ENCODE measurements at places on chromosomes 1 and 21.

DNA sequence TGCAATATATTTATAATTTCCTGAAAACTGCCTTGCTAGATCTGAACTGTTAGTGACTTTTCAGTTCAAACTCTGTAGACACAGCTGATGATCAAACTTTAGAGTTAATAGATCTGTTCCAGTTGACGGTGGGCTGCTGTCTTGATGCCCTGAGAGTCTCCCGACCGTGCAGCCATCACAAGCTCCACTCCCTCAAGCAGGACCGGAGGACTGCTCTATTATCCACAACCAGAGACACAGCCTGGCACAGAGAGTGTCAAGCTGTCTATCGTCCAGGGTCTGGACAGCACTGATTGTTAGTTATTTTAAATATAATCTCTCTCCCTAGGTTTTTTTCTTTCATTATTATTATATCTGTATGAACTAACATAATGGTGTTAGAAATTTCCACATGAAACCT, 8.0 kb downstream of the CHODL start:
- no peaks in the 10 kb centered on the region for H3K4me1 ChIP-seq
- no peak overlapping the region for H3K27ac ChIP-seq
- no peaks in the 10 kb centered on the region for H3K27me3 ChIP-seq
- no peak for DNase-seq

GRCh38 chr1:83024251-83024767, 974.6 kb downstream of the TTLL7 start:
- no peaks in the 10 kb centered on the region for H3K27me3 ChIP-seq
- no peak for DNase-seq
- no peak overlapping the region for H3K27ac ChIP-seq
- no peak overlapping the region for H3K4me3 ChIP-seq
- no peaks in the 10 kb centered on the region for H3K36me3 ChIP-seq

- DNase-seq, result peak; percentile 75
- peaks cover 17% of the 10 kb centered on the region for H3K4me1 ChIP-seq
- H3K4me3 ChIP-seq, result no peak overlapping the region
These were observed 11.0 kb upstream of the TNFRSF8 start for GRCh38 chr1:12052008-12052573.

DNA sequence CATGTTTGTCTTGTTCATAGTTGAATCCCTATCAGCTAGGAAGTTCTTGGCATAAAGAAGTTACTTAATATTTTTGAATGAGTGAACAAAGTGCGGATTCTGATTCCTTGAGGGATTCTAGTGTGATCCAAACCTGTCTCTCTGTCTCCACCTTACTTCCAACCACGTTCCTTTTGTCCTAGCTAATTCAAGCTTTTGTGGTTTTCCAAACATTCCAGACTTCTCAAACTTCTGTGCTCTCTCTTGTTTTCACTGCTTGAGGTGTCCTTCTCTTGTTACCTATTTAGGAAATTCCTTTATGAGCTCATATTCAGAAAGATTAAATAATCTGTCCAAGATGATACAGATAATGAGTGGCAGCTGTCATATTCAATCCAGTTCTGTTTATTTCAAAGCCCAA, 353.2 kb downstream of the PTBP2 start:
- no peak for DNase-seq
- H3K27ac ChIP-seq, result no peak overlapping the region
- H3K4me1 ChIP-seq, result no peaks in the 10 kb centered on the region
- H3K27me3 ChIP-seq, result no peaks in the 10 kb centered on the region
- H3K36me3 ChIP-seq, result no peaks in the 10 kb centered on the region
- no peak overlapping the region for H3K4me3 ChIP-seq

GRCh38 chr1:212030936-212031528, 4.3 kb downstream of the INTS7 start:
- no peaks in the 10 kb centered on the region for H3K27me3 ChIP-seq
- H3K4me1 ChIP-seq, result peaks cover 4% of the 10 kb centered on the region
- H3K4me3 ChIP-seq, result no peak overlapping the region
- no peak for DNase-seq
- H3K27ac ChIP-seq, result no peak overlapping the region
- no peaks in the 10 kb centered on the region for H3K36me3 ChIP-seq

DNA sequence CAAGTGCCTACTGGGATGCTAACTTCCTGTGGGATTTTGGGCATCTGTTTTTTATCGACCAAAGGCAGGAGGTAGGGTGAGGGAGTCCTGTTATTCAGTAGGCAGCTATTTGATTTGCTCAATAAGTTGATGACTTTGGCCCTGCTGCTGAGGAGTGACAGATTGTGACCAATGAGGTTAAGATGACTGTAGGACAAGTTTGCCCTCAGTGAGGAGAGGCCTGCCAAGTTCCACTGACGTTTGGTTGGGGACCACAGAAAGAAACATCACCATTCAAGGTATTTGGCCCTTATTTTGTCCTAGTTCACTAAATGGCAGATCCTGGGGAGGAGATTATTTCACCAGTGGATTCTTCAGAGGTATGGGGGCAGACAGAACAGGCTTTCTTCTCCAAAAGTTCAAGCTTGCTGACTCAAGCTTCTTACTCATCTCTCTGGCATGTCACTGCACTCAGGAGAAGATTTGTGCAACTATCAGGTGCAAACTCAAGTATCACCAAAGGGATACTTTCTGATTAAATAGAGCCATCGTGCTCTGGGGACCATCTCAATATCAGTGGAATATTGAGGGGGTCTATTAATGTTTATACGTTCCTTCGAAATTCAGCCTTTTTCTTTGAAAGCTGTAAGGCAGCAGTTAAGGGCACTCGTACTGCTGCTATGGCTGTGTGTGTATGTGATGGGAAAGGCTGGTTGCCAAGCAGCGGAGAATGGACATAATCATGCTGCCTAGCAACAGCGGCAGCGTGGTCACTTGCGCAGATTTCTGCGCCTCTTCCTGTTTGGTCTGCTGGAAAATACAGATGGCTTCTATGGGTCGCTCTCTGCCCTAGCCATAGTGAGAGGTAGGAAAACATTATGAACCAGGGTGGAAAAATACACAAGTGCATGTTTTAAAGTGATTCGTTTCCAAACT, 78.7 kb downstream of the PBX1 start:
- peak overlapping the region; percentile 95 for H3K27ac ChIP-seq
- H3K4me3 ChIP-seq, result peak overlapping the region; percentile 22
- no peak for DNase-seq

GRCh38 chr1:6801966-6802365, 16.7 kb downstream of the CAMTA1 start:
- no peak for DNase-seq
- H3K27ac ChIP-seq, result peak overlapping the region; percentile 31
- H3K36me3 ChIP-seq, result no peaks in the 10 kb centered on the region

DNA sequence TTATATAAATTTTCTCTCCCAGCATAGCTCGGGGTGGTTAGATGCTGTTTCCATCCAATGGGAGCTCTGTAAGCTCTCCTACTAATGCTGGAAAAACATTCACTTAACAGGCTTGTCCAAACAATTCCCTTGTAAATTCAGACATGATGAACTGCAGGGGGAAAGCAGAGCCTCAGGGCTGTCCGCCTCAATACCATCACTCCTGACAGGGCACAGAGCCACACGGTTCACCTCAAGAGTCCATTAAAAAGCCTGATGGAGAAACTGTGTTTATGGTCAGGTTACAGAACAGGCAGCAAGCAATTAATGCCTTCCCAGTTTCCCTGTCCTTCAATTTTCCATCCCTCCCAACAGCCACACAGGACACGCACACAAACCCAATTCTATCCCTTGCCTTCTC, 171.0 kb downstream of the BRINP2 start:
- no peak overlapping the region for H3K27ac ChIP-seq
- H3K36me3 ChIP-seq, result no peaks in the 10 kb centered on the region
- no peak for DNase-seq
- no peaks in the 10 kb centered on the region for H3K27me3 ChIP-seq
- H3K4me3 ChIP-seq, result no peak overlapping the region

DNA sequence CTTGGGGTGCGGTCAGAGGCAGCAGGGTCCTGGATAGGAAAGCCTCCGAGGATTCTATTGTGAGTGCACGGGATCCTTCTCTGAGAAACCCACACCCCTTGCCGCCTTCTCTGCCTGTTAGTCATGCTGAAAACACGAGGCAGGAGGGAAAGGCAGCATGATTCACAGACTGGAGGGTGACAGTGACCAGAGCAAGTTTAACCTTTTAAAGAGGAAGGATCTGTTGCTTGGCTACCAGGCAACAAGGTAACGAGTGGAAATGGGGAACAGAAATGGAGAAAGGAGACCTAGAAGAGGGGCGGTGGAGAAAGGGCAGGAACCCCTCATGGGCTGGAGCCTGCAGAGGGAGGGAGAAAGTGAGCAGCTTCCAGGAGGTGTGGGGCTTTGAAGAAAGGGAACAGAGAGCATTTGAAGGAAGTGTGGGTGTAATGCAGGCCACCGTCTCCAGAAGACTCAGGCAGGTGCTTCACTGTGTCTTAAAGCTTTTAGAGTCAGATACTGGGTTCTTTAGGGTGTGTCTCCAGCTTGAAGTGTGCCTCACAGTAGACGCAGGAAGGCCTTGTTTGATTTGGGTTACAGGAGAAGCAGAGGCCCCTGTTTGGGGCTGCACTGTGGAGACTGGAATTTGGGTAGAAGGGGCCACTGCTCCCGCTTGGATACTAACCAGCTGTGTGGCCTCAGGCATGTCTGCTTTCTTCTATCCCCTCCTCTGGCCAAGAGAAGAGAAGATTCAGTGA, 19.1 kb downstream of the OPTC start:
- H3K27me3 ChIP-seq, result no peaks in the 10 kb centered on the region
- H3K4me3 ChIP-seq, result no peak overlapping the region
- H3K4me1 ChIP-seq, result peaks cover 7% of the 10 kb centered on the region

- no peaks in the 10 kb centered on the region for H3K27me3 ChIP-seq
- H3K36me3 ChIP-seq, result peaks cover 5% of the 10 kb centered on the region
- H3K4me1 ChIP-seq, result peaks cover 12% of the 10 kb centered on the region
- no peak overlapping the region for H3K4me3 ChIP-seq
- peak overlapping the region; percentile 79 for H3K27ac ChIP-seq
These were observed 30.4 kb downstream of the IFNGR2 start for GRCh38 chr21:33433425-33434114.

GRCh38 chr1:21174654-21175323, 1.9 kb downstream of the EIF4G3 start:
- no peak for DNase-seq
- H3K27me3 ChIP-seq, result no peaks in the 10 kb centered on the region
- peak overlapping the region; percentile 85 for H3K27ac ChIP-seq
- H3K4me1 ChIP-seq, result peaks cover 30% of the 10 kb centered on the region
- H3K4me3 ChIP-seq, result peak overlapping the region; percentile 98
- peaks cover 7% of the 10 kb centered on the region for H3K36me3 ChIP-seq

- H3K27ac ChIP-seq, result peak overlapping the region; percentile 85
- peaks cover 45% of the 10 kb centered on the region for H3K4me1 ChIP-seq
- no peaks in the 10 kb centered on the region for H3K27me3 ChIP-seq
These were observed 1.9 kb upstream of the DIP2A start for GRCh38 chr21:46456750-46457149.

DNA sequence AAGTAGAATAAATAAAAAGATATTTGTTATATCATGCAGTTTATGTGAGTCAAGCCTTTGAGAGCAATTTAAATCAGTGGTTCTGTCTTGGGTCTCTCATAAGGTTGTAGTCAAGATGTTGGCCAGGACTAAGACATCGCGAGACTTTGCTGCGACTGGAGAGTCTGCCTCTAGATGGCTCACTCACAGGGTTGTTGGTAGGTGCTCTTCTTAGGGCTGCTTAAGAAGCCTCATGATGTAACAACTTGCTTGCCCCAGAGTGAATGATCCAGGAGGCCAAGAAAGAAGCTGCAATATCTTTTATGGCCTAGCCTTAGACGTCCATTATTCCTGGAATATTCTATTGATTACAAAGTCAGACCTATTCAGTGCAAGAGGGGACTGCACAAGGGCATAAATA, 73.1 kb upstream of the CACHD1 start:
- H3K27ac ChIP-seq, result no peak overlapping the region
- H3K36me3 ChIP-seq, result no peaks in the 10 kb centered on the region
- no peaks in the 10 kb centered on the region for H3K27me3 ChIP-seq
- H3K4me1 ChIP-seq, result no peaks in the 10 kb centered on the region
- DNase-seq, result no peak

- no peaks in the 10 kb centered on the region for H3K36me3 ChIP-seq
- no peak overlapping the region for H3K4me3 ChIP-seq
- H3K27ac ChIP-seq, result no peak overlapping the region
- no peaks in the 10 kb centered on the region for H3K27me3 ChIP-seq
- no peak for DNase-seq
- peaks cover 9% of the 10 kb centered on the region for H3K4me1 ChIP-seq
These were observed 10.6 kb upstream of the GIPC2 start for GRCh38 chr1:78035121-78035520.

GRCh38 chr1:224644553-224645154, 28.5 kb downstream of the CNIH3 start:
- H3K4me1 ChIP-seq, result no peaks in the 10 kb centered on the region
- no peaks in the 10 kb centered on the region for H3K27me3 ChIP-seq
- H3K36me3 ChIP-seq, result no peaks in the 10 kb centered on the region
- H3K27ac ChIP-seq, result no peak overlapping the region

- peak overlapping the region; percentile 80 for H3K27ac ChIP-seq
- no peaks in the 10 kb centered on the region for H3K27me3 ChIP-seq
- peak overlapping the region; percentile 20 for H3K4me3 ChIP-seq
- H3K36me3 ChIP-seq, result no peaks in the 10 kb centered on the region
These were observed 149.5 kb downstream of the FGGY start for GRCh38 chr1:59446257-59446901.

GRCh38 chr1:115041654-115042053, 12.0 kb downstream of the TSHB start:
- no peak overlapping the region for H3K4me3 ChIP-seq
- H3K36me3 ChIP-seq, result no peaks in the 10 kb centered on the region
- peaks cover 2% of the 10 kb centered on the region for H3K27me3 ChIP-seq

DNA sequence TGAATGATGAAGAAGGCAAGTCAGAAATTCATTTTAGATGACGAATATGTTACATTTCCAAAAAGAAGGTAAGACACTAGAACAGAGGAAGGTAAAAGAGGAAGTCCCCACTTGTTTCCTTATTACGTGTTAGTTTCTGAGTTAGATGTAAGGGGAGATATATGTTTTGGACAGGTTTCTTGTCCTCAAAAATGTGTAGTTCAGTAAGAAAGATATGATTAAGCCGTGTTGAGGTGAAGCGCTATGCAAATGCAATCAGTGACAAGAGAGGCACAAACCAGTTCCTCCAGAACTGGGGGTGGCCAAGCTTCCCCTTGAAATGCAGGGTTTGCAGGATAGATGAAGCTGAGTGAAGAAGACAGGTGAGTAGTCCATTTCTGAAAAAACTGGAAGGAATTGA, 293.3 kb upstream of the RUNX1 start:
- DNase-seq, result no peak
- H3K36me3 ChIP-seq, result no peaks in the 10 kb centered on the region
- H3K27me3 ChIP-seq, result no peaks in the 10 kb centered on the region
- H3K4me3 ChIP-seq, result no peak overlapping the region
- no peak overlapping the region for H3K27ac ChIP-seq

Data from psoas muscle (tissue), 8 donors.